Foreskin keratinocyte (primary cell): ENCODE measurements at places on chromosomes 3 and 15. TPM values are rescaled to one million over a fixed set of nuclear protein-coding genes. Genes with fewer than 3 reads are reported as not detected.

Gene CELSR3
- 0.78 and 0.99 TPM in 2 replicates for total RNA-seq

Gene KCNH8
- total RNA-seq, result not detected in 2 replicates

Gene TP63
- total RNA-seq, result 154 and 165 TPM in 2 replicates

Gene KY
- not detected in 2 replicates for total RNA-seq

Gene FAM81A
- total RNA-seq, result 0.56 and 0.78 TPM in 2 replicates

DNA sequence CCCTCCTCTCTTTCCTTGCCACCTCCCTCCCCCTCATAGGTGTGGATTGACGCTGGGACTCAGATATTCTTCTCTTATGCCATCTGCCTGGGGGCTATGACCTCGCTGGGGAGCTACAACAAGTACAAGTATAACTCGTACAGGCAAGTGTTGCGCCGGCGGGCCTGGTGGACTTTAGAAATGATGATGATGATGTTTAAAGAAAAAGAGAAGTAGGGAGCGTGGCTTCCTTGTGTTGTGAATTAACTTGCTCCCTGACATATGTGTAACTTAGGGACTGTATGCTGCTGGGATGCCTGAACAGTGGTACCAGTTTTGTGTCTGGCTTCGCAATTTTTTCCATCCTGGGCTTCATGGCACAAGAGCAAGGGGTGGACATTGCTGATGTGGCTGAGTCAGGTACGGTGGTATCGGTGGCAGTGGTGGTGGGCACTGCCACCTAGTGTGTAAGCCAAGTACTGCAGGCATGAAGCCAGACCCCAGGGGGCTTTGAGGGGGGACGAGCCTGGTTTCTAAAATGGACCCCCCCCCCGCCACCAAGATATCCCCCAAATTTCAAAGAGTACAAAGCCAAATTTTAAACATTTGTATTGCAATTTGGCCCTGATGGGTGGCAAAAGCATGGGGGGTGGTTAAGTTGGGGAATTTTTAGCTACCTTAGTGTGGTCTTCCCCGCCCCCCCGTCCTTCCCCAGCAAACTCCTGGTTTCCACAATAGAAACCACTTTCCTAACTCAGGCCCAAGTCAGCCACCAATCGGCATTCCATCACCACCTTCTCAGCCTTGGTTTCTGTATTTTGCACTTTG, 65.6 kb downstream of the SLC6A6 start:
- DNase-seq, result no peak

DNA sequence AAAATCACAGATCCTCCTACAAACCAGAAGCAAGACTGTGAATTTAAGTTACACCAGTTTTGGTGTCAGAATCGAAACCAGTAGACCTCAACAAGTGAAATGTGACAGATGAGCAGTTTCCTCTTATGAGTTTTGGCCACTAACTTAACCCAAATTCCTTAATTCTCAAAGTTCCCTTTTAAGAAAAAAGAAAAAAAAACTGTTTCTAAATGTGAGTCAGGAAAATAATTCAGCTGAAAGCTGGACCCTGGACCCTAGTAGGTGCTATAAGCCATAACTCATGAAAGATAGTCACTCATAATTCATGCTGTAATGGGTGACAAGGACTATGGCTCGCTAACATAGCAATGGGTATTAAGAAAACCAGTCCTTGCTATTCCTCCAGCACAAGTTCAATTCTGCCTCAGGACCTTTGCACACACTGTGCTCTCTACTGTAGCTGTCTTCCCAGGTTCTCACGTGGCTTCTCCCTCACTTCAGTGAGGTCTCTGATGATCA, 9.0 kb upstream of the THRB start:
- DNase-seq, result no peak

- DNase-seq, result no peak
Observed at GRCh38 chr3:48564022-48564421, 441 bp upstream of the UCN2 start.

DNA sequence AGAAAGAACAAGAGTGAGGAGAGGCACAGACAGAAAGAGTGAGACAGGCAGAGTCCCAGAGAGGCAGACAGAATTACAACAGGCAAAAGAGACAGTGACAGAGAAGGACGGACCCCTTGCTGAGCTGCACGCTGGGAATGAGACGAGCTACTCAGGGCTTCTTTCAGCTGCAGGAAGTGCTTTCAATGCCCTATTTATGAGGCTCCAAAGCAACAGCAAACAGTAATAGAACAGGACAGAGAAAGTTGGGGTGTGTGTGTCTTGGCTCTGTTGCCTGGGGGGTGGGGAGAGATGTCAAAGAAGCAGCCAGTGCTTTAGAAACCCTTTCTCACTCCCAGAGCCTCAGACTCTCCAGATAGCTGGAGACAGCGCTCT, 502 bp upstream of the TIMP4 start:
- no peak for DNase-seq

- no peak for DNase-seq
Observed at GRCh38 chr15:98952381-98952803, 55.2 kb downstream of the PGPEP1L start.

DNA sequence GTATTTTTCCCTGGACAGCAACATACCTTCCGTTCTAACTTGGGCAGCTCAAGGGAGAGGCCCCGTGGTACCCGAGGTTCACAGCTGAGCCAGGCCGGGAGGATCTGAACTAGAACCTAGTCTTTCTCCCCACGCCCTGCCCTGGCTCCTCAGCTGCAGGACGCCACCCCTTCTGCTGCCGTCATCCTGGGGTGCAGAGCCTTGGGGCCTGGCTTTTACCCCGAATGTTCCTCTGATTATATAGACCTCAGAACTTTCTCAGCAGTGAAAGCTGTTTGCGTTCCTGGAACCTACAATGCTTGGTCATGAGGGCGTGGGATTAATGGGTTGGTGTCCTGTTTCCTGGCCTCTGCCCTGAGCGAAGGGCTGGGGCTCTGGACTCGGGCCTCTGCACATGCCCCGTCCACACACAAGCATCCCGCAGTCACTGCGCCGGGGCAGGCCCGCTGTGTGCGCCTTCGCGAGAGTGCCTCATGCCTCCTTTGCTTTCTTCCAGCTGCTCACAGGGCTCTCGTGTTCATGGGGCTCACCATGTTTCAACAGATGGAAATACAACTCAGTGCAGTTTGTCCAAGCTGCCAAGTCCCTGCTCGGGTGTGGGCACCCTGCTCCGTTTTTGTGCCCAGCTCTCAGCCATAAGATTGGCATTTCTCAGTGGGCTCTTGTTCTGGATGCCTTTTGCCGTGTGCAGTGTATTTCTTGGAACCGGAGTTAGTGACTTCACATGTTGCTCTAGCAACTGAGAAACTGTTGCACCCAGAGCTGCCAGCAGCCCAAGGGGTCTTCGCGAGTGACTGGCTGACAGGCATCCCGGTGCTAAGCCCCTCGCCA, 20.4 kb downstream of the SYNM start:
- no peak for DNase-seq

- DNase-seq, result no peak
Observed at GRCh38 chr3:149234671-149235245, 13.1 kb upstream of the CP start.

DNA sequence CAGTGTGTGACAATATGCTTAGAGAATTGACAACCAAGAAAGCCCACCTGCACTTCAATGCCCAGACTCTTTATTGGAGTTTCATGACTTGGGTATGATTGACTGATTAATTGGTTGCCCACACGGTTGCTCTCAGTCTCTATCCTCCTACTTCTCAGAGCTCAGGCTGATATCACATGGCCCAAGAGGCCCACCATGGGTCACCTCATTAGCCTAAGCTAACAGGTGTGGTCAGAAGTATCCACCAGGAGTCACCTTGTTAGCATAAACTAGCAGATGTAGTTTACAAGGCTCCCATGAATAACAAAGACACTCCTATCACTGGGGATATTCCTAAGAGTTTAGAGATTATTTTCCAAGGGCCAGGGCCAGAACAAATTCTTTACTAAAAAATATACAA, 120.2 kb upstream of the MBNL1 start:
- no peak for DNase-seq

- no peak for DNase-seq
Observed at GRCh38 chr3:18618723-18619122, 193.6 kb upstream of the SATB1 start.

GRCh38 chr3:132083583-132084279, 48.9 kb upstream of the CPNE4 start:
- no peak for DNase-seq

GRCh38 chr3:118548434-118548833, 486.2 kb downstream of the IGSF11 start:
- no peak for DNase-seq
